ENCODE measurements at places on chromosomes 4 and X.

- no peak for DNase-seq
Observed at GRCh38 chrX:103674531-103675454, 11.7 kb downstream of the MORF4L2 start.

- DNase-seq, result peak; percentile 47
Observed at GRCh38 chr4:101865501-101866062, 75.1 kb downstream of the BANK1 start.

DNA sequence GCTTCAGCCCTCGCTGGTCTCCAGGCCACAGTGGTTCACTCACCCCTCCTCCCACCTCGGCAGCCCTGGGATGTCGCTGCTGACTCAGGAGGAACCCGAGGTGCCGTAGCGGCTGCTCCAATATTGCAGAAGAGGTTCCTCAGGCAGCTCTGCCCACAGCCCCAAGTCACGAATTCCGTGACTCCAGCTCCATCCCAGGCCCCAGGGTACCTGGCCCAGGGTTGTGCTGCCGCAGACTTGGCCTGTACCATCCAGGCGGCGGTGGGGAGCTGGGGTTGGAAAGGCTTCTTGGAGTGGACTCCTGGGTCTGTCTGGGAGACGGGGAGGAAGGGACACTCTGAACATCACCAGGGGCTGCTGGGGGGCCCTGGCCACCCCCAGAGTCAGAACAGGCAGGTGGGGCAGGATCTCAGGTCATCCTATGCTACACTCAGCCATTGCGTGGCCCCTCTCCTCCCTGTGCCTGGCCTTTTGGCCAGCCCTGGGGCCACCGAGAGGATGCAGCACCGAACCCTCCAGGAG, 728 bp upstream of the HGFAC start:
- DNase-seq, result peak; percentile 37

- no peak for DNase-seq
Observed at GRCh38 chrX:94600077-94600476, 926.1 kb downstream of the FAM133A start.

- no peak for DNase-seq
Observed at GRCh38 chr4:36509845-36510244, 228.4 kb downstream of the DTHD1 start.

- DNase-seq, result no peak
Observed at GRCh38 chrX:69305333-69306062, 140.2 kb upstream of the PJA1 start.

DNA sequence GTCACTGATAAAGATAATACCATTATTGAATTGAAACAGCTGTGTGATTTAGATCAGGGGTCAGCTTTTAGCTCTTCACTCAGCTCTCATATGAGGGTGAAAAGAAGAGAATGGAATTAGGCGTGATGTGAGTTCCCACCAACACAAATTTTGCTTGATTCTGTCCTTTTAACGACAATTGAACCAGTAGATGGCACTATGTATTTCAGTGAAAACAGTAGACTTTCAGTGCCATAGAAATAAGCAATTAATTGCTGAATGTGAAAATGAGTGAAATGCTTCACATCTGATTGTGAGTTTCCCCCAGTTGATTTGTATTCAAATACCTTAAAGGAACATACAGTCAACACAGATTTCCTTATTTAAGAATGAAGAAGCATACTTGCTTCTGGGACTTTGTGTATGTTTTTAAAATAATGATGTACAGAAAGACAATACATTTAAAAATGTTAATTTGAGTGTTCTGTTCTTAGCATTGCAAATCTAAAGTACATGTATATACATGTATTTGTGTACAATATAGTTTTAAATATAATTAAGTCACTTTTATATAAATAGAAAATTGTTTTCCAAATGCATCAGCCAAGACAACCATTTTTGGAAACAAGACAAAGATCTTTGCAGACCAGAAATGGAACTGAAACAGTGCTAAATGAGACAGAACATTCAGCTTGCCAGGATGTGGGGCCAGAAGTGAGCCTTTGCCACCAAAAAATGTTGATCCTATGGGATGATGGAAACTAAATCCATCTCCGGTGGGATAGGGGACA, 178.8 kb downstream of the SNCA start:
- DNase-seq, result peak; percentile 9

DNA sequence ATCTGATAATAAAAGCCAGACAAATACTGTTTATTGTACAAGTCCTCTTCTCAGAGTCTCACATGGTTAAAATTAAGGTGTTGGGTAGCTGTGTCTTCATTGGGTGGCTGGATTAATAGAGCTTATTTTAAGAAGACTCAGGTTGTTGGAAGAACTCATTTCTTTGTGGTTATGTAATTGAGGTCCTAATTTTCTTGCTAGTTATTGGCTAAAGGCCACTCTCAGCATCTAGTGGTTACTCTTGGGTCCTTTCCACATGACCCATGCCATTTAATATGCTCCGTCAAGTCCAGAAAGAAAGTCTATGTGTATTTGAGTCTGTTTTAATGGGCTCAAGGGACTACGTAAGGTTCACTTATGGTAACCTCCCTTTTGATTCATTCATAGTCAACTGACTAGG, 1668.6 kb upstream of the AGA start:
- no peak for DNase-seq

DNA sequence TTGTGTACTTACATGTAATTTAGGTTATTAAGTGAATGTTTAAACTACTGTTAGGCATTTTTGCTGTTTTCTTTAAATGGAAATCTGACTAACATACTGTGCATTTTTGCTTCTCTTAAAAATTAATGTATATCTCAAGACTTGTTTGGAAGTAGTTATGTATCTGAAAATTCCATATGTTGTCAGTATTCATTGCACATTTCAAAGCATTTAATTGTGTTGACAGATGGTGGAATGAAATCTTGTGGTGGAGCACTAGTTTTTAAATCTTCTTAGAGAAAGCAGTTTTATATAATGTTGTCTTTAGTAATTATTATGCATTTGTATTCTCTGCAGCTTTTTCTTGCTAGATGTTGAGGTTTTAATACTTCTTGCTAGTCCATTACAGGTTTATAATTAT, 71.5 kb upstream of the MSANTD1 start:
- DNase-seq, result no peak

GRCh38 chrX:121496966-121497365, 449.6 kb downstream of the GLUD2 start:
- peak; percentile 55 for DNase-seq

DNA sequence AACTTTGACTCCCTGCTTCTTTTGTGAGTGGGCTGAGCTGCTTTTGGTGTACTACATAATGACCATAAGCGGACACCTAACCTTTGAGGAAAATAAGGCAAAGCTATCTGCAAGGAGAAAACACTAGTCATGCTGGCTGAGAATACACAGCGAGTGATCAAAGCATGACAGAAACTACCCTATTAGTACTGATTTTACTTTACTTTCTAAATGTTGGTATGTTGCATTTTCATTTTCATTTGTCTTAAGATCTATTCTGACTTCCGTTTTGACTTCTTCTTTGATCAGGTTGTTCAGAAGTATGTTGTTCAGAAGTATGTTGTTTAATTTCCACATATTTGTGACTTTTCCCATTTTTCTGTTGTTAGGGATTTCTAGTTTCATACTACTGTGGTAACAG, 361.1 kb downstream of the TRAM1L1 start:
- no peak for DNase-seq
